Esophagus muscularis mucosa (tissue), 4 donors: ENCODE measurements at places on chromosomes 11 and 22. TPM values are rescaled to one million over a fixed set of nuclear protein-coding genes. Genes with fewer than 3 reads are reported as not detected.

GRCh38 chr11:85682330-85683305 is 3.4 kb downstream of the CCDC89 start:
- no peak for DNase-seq
- H3K36me3 ChIP-seq = no peaks in the 10 kb centered on the region
- no peaks in the 10 kb centered on the region for H3K27me3 ChIP-seq
- peak overlapping the region; percentile 48 for H3K27ac ChIP-seq
- peak overlapping the region; percentile 61 for H3K4me3 ChIP-seq

GRCh38 chr11:18775492-18776292 is 15.9 kb downstream of the PTPN5 start:
- no peaks in the 10 kb centered on the region for H3K4me1 ChIP-seq
- no peaks in the 10 kb centered on the region for H3K27me3 ChIP-seq
- DNase-seq = no peak
- no peaks in the 10 kb centered on the region for H3K36me3 ChIP-seq

DNA sequence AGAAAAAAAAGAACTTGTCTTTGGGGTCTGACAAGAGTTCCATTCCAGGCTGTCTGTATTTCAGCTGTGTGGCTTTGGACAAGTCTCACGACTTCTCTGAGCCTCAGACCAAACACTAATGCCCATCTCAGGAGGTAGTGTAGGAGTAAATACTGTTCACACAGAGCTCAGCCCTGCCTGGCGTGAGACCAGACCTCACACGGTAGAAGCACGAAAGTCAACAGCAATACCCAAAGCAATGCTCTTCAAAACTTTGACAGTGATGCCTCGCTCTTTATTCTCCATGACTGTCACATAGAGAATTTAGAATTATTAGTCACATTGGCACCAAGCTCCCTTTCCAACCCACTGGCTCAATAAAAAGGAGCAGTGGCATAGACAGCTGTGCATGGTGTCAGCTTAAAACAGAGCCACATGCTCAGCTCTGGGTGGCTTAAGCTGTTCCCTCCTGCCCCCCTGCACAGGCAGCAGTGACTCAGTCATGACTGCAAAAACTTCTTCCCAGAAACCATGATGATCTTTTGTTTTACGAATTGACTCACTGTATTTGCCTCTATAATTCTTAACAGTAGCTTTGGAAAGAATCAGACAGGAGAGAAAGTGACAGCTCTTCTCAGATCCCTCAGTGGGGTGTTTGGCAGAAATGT is 74.0 kb upstream of the PHF21B start:
- no peaks in the 10 kb centered on the region for H3K4me1 ChIP-seq
- H3K4me3 ChIP-seq = no peak overlapping the region
- H3K27me3 ChIP-seq = no peaks in the 10 kb centered on the region
- H3K36me3 ChIP-seq = no peaks in the 10 kb centered on the region
- no peak for DNase-seq

C11orf91 gene
- not detected for total RNA-seq

SESN3 gene
- total RNA-seq = 18.1 TPM

NLRX1 gene
- 47.3 TPM for total RNA-seq

HSPB2 gene
- total RNA-seq = 1.2 TPM

RASSF10 gene
- not detected for total RNA-seq

BEST1 gene
- 4.6 TPM for total RNA-seq
